ENCODE measurements at places on chromosomes 6 and 20.
A peak's percentile ranks its signal among the peaks of the same experiment; 100 is the strongest.

DNA sequence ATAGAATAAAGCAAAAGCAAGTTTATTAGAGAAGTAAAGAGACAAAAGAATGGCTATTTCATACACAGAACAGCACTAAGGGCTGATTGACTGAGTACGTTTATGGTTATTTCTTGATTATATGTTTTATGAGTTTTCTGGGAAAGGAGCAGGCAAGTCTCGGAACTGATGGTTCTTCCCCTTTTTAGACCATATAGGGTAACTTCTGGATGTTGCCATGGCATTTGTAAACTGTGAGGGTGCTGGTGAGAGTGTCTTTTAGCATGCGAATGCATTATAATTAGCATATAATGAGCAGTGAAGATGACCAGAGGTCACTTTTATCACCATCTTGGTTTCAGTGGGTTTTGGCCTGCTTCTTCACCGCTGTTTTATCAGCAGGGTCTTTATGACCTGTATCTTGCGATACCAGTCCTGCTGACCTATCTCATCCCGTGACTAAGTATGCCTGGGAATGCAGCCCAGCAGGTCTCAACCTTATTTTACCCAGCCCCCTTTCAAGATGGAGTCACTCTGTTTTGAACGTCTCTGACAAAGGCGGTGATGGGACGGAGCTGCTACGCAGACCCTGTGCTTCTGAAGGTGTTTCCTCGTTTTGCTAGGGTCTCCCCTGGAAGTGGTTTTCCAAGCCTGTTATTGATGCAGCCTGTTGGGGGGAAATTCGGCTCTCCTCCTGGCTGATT lies 45.4 kb upstream of the BMP6 start:
- DNase-seq: no peak

DNA sequence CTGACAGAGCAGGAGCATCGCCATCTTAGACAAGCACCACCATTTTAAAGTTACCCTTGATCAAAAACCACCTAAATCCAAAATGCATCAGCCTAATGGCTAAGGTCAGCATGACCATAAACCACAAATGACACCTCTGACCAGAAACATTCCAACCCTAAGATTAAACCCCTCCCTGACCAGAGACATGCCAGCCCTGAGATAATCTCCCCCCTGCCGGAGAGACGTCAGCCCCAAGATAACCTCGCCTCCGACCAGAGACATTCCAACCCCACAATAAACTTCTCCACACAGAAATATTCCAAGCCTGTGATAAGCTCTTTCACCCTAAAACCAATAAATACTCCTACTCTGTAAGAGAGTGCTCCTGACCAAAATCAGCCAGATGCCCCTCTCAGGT lies 53.5 kb downstream of the PXDC1 start:
- no peak for DNase-seq

- DNase-seq: no peak
Observed at GRCh38 chr20:24999568-24999967, 7.0 kb upstream of the APMAP start.

DNA sequence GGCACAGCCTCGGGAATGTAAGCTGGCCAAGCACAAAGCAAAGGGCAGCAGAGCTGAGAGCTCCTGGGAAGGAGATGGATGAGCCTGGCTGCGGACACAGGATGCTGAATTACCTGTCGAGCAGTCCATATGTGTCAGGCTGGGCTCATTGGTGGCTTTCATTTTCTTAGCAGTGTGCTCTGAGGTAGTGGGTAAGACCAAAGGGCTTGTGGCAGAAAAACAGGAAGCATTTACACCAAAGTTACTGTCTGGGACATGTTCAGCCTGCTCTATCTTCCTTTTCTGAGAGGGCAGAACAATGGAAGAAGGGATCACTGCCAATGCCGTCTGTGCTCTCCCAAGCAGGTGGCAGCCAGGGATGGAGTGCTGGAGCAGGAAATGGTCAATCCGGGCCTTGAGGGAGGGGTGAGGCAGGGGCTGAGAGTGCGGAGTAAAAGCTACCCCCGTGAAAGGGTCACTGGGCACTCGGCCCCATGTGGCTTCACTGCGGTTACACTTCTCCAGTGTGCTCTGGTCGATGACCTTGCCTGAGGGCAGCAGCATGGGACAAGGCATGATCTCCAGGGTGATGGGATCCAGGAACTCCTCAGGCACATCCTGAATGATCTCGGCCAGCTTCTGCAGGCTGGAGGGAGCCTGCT lies 36.9 kb upstream of the AVP start:
- no peak for DNase-seq

DNA sequence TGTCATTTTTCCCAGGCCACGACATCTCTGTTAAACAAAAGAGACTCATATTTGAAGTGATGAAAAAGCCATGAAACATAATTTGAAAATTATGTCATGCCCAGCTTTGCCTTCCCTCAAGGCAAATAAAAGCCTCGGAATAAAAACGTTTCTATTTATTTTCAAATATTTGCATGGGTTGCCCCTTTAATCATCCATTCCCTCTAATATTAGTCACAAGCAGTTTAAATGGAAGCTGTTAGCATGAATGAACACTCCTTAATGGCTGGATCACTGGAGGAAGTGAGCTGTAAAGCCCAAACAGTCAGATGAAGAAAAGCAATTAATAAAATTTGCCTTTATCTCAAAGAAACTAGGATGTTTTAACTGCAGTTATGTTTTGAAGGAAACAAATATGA lies 69.3 kb upstream of the STMND1 start:
- no peak for DNase-seq

GRCh38 chr20:48096957-48097890 lies 311.9 kb upstream of the SULF2 start:
- no peak for DNase-seq

DNA sequence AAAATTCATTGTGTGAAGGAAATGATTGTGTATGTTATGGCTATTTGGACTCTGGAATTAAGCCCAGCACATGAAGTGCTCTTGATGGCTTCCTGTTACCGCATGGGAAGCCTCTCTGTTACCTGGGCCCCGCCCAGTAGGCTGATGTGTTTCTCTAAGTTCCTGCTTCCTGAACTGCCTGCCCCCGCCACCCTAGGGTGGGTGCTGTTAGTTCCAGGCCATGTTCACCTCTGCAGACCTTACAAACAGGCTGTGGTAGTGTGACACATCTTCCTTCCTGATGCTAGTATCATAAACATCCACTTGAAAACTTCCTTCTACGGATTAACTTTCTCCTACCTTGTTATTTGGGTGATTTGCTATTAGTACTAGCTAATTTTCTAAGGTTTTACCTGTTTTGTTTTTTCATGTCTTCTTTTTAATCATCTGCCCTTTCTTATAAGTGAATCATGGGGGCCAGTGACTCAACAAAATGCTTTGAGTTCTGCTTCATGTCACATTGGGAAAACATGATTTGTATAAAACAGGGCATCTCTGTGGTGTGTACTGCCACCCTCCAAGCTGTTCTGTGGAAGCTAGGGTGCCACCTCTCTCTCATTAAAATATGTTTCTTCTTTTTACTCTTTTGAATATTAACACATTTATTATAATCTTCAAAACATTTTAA lies 40.6 kb downstream of the SH3BGRL2 start:
- no peak for DNase-seq

- no peak for DNase-seq
Observed at GRCh38 chr6:524803-525202, 132.1 kb downstream of the HUS1B start.

GRCh38 chr6:47787620-47788497 lies 6.0 kb downstream of the OPN5 start:
- peak; percentile 27 for DNase-seq

DNA sequence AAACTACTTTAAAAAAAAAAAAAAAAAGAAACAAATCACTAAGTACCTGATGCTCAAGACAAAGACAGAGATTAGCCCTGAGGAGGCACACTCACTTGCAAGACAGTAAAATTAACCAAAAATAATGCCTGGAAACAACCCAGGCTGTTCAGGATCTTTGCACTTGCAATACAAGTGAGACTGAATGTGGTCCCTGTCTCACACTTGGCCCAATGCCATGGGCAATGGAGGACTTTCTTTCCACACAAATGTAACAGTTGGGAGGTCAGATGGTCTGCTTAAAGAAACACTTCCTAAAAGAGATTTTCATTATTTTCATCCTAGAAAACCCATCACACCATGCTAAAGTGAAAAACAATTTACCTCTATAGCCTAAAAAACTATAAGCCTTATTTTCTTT lies 16.2 kb downstream of the STAU1 start:
- DNase-seq: no peak

DNA sequence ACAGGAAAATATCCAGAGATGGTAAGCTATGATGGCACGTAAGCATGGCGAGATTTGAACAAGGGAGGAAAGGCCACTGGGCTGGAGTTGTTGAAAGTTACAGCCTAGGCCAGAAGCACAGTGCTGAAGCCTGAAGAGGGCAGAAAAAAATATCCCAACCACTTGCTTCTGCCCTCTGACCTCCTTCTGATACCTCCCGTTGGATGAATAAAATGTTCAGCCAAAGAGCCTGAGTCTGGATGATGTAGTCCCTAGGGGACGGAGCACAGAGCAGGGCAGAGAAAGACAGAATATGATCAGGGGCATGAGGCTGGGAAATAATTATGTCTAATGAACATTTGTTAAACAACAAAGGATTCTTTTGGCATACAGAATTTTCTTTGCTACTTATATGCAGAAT lies 19.7 kb downstream of the KLHL31 start:
- no peak for DNase-seq

GRCh38 chr20:25148181-25148981 lies 47.1 kb upstream of the ENTPD6 start:
- peak; percentile 4 for DNase-seq

GRCh38 chr20:4604580-4604979 lies 117.1 kb upstream of the PRND start:
- no peak for DNase-seq

DNA sequence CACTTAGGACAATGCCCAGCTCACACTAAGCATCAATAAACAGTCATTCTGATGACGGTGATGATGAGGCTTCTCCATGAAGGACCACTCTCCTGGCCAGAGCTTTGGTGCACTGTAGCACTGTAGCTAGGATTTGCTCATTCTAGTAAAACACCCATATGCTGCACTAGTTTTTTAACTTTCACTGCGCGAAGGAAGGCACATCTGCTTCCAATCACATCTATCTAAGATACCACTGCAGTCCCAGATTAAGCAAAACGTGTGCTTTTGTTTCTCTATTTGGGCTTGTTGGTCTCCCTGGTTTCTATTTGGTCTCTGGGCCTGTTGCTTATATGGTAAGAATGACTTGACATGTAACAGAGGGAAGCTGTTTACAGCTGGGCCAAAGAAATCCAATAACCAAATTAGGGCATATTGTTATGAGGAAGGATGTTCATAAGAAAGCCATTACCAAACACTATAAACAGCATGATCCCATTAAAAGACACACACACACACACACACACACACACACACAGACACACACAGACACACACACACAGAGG lies 62.4 kb downstream of the FAM229B start:
- DNase-seq: no peak

DNA sequence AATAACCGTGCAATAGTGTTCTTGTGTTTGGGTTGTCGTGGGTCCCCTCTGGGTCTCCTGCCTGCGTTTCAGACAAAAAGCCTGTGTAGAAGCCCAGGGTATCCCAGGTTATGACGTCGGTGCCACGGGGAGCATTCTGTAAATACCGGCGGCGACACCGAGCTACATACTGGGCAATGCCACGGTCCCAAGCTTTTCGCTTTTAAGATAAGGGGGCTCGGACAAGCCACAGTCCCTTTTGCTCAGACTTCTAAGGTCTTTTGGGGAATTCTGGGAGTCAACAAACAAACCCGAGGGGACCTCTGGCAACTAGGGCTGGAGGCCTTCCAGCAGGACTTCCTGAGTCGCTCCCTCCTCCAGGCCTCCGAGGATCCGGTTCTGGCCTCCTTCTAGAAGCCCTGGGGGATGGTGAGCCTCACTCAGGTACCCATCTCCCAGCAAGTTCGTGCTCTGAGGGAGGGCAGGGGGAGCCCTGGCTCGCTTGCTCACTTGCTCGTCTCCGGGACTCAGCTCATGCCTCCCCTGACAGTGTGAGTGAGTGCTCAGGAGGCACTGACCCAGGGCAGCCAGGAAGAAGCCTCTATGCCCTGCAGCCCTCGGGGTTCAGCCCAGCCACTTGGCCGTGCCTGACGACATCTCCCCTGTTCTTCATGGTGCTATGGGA lies 62.4 kb upstream of the MRPS10 start:
- DNase-seq: no peak

- DNase-seq: peak; percentile 99
Observed at GRCh38 chr6:142902636-142903053, 42.3 kb downstream of the HIVEP2 start.

GRCh38 chr6:148566664-148567350 lies 180.0 kb upstream of the UST start:
- DNase-seq: no peak

GRCh38 chr6:112018619-112019416 lies 35.1 kb upstream of the CCN6 start:
- peak; percentile 39 for DNase-seq

DNA sequence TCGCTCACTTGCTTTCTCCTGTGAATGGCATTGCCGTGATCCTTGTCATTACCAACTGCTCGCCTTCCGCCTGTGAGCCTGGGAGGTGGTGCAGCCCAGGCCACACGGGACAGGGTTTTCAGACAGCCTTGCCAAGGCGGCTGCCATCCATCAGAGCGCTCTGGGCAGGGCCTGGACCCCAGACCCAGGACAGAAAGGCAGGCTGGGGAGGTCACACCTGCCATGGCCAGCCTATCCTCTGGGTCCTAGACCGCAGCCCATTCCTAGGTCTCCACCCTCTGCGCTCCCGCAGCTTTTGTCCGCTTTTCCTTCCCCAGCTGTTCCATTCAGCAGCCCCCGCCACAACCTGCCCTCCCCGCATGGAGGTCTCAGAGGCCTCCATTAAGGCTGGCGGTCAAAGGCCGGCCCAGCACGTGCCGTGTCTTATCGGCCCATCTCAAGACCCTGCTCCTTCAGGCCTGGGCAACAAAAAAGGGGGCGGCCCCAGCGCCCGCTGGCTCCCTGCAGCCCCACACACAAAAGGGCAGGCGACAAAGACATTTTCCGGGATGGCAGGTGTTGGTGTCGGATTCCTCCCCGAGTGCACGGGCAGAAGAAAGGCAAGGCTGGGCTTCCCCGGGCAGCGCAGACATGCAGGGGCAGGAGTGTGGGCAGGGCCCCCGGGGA lies 28.1 kb downstream of the INSM1 start:
- DNase-seq: no peak

DNA sequence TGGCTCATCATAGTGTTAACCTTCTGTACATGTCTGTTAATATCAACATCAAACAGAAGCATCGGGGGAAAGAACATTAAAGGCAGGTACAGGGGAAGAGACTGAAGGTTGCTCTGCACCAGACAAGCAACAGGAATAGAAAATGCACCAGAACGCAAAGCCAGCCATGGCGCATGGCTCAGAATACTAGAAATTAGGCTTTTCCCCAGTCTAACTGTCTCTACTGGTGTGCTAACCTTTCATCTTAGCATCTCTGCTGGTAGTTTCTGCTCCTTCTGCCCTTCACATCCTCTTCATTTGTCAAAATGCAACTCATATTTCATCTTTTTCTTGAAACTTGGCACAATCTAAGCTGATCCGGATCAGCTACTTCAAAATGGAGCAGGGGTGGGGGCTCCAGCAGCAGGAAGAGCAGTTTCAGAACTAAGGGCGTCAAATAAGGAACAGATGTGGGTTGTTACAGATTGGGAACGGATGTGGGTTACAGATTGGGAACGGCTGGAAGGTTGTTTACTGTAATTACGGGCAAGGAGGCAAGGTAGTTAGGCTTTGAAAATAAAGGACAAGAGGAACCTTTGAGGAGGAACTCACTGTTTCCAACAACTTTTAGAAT lies 13.1 kb upstream of the RNASET2 start:
- no peak for DNase-seq

- no peak for DNase-seq
Observed at GRCh38 chr6:109787312-109787711, 96.2 kb downstream of the FIG4 start.

All from skeletal muscle cell (primary cell).